GM18507 (cell line): ENCODE measurements at places on chromosomes 13 and 19.

GRCh38 chr19:48446579-48446978 is 796 bp downstream of the GRWD1 start:
- no peak for DNase-seq

GRCh38 chr13:112346899-112347229 is 29.3 kb upstream of the SPACA7 start:
- DNase-seq = no peak

GRCh38 chr13:40330950-40331349 is 335.5 kb downstream of the FOXO1 start:
- no peak for DNase-seq

- DNase-seq = no peak
These were observed 1863.5 kb upstream of the PCDH20 start for GRCh38 chr13:63279136-63279535.

- no peak for DNase-seq
These were observed 1113.4 kb upstream of the MIR17HG start for GRCh38 chr13:90233933-90234672.

GRCh38 chr13:99330942-99331341 is 23.7 kb upstream of the GPR183 start:
- DNase-seq = no peak

- no peak for DNase-seq
These were observed 1.6 kb upstream of the EPN1 start for GRCh38 chr19:55673465-55673864.

DNA sequence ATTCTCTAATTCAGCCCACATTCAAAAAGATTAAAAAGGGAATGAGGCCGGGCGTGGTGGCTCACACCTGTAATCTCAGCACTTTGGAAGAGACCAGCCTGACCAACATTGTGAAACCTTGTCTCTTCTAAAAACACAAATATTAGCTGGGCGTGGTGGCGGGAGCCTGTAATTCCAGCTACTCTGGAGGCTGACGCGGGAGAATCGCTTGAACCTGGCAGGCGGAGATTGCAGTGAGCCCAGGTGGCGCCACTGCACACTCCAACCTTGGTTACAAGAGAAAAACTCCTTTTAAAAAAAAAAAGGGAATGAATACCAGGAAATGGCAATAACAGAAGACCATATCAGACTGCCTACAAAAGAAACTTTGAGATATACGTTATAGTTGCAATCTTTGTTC is 1244.5 kb downstream of the PCDH9 start:
- no peak for DNase-seq

DNA sequence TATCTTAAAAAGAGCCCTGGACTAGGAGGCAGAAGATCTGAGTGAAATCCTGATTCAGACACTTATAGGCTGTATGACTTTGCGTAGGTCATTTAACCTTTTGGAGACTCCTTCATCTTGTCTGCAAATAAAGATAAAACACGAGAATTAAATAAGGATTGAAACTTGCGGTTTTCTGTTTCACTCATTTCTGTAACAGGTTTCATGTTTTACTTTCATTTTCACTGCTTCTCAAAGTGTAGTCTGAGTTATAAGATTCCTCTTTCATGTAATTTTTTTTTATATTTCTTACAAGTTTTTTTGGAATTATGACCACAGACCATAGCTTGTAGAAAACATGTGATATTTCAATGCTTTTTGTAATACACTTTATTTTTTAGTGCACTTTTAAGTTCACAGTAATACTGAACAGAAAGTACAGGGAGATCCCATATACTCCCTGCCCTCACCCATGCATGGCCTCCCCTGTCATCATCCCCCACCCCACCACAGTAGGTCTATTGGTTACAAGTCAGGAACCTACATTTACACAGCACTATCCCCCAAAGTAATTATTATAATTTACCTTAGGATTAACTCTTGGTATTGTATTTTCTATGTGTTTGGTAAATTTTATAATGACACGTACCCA is 174.6 kb downstream of the ITGBL1 start:
- DNase-seq = peak; percentile 11

- no peak for DNase-seq
These were observed 556.8 kb upstream of the SLITRK1 start for GRCh38 chr13:84439108-84439507.

- DNase-seq = no peak
These were observed 37.7 kb downstream of the ARHGEF7 start for GRCh38 chr13:111152844-111153243.

DNA sequence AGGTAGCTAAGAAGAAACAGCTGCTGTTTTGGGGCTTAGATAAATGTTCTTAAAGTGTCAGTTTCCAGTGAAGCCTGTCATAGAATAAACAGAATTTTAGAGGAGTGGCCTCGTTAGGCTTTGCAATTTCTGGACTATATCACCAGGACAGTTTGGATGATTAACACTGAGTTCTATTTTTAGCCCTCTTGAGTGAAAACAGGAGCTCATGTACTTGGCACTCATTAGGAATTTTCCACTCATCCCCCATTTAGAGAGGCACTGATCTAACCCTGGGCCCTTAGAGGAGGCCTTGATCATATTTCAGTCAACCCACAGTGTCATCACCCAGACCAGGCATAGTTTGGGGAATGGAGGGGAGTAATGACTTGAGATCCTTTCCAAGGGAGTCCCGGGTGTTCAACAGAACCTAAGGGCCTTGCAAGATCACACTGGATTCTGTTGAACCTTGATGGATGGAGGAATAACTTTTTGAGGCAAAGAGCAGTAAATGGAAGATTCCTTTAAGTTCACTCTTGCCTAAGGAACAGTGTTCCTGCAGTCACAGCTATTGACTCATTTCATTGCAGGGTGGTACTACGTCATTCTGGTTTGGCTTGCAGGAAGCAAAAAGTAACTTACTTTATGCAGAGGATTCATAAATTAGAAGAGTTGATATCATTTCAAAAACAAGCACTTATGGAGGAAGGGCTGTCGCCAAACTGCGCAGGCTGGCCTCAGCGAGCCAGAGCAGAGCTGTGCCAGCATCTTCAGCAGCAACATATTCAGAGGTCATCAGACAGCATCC is 160.2 kb downstream of the SLC7A1 start:
- no peak for DNase-seq

DNA sequence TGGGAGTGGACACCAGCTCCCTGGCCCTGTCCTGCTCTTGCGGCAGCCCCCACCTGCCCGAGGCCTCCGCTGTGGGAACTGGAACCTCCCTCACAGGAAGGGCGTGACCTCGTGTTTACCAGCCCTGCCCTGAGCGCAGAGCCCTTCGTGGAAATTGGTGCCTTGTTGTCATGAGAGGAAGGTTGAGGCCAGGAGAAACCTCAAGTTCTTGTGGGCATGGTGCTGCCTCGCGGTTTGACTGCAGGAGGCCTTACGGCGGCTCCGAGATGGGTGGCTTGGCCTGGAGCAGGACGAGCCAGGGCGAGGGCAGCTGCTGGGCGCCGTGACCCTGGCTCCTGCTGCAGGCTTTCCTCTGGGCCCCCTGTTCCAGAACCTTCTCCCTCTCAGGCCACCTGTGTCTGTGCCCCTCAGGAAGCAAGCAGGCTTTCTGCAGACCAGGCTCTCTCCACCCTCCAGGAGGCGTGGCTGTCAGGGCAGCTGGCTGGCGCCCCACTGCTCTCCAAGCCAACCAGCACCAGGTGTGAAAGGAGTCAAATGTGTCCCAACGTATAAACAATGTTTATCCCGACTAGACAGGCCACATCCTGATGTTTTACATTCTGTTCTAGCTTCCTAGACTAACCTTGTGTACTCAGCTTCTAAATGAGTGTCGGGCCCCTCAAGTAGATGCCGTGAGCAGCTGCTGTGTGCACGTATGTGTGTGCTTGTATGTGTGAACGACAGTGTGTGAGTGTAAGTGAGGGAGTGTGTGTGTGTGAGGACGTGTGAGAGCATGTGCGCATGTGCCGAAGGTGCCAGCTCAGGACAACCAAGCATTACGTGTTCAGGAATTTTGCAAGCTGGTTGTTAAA is 10.4 kb upstream of the RASA3 start:
- DNase-seq = no peak

DNA sequence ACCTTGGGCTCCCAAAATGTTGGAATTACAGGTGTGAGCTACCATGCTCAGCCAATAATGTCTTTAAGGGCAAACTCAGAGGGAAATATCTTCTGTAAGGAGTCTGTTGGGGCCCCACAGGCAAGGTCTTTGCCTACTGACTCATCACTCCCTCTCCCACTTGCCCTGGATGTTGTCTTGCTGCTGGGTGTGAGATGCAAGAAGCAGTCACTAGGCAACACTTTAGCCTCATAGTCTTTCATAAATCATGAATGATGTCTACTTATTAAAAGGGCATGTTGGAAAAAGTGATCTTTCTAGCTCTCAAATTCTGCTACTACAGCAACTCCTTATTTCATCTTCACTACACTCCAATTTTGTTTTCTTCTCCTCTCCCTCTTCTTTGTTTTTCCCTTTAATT is 34.6 kb upstream of the SLC10A2 start:
- DNase-seq = no peak
